ENCODE measurements at places on chromosomes 2 and 18. TPM values are rescaled to one million over a fixed set of nuclear protein-coding genes. Genes with fewer than 3 reads are reported as not detected.

Gene LOXHD1
- polyA plus RNA-seq = not detected

DNA sequence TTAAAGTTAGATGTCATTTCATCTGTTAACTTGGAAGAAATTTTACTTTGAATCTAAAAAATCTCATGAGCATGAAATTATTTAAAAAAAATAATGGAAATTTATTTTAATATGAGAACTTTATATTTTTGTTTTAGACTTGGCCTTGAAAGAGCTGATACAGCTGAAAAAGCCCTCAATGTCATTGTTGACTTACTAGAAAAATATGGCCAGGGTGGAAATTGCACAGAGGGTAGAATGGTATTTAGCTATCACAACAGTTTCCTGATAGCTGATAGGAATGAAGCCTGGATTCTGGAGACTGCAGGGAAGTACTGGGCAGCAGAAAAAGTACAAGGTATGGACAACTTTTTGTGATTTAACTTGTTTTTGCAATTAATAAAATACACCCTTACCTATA is 5.3 kb downstream of the SCRN3 start:
- DNase-seq = no peak

GRCh38 chr2:24682304-24682703 is 110.9 kb downstream of the PTRHD1 start:
- no peak for DNase-seq

GRCh38 chr2:101720732-101721131 is 23.2 kb downstream of the MAP4K4 start:
- no peak for DNase-seq

GRCh38 chr2:221335219-221335752 is 236.8 kb downstream of the EPHA4 start:
- no peak for DNase-seq

DNA sequence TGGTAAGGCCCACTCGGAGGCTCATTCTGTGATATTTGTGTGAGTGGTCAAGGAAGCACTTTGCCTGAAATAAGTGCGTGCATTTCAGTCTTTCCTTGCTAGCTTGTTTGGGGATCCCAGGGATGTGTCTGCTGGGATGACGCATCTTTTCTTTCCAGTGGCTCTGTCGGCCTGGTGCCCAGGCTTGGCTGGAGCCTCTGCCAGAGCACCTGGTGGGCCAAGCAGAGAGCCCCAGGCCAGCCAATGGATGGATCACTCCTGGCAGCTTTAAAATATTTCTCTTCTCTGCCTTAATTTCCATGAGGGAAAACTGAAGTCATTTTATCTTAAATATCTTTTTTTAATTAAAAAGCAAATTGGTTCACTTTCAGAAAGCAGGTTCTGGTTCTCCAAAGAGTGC is 501.8 kb upstream of the HS6ST1 start:
- DNase-seq = no peak

DNA sequence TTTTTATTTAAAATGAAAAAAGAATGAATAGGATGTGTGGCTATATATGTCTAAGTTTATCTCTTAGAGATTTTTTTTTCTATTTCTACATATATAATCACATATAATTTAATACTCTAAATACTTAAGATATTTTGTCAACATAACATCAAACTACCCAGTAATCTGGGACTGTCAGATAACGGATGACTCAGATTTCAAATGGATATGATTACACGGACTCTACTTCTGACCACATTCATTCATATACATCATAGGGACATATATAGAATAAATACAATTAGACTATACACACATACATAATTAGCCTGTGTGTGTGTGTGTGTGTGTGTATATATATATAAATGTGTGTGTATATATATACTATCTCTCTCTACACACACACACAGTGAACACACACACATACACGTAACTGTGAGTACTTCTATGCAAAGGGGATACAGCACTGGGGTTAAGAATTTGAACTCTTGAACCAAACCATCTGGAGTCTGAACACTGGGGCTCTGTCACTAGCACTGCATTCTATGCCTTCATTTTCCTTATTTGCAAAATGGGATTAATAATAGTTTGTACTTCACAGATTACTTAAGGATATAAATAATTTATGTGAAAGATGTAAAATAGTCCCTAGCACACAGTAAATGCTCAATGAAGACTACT is 59.5 kb downstream of the CHN1 start:
- DNase-seq = no peak

Gene LRP2
- not detected for polyA plus RNA-seq

GRCh38 chr2:105796131-105796638 is 51.5 kb downstream of the NCK2 start:
- no peak for DNase-seq

Data from A549 (cell line).